NCI-H446 treated with DMSO at 0.1 percent for 48 hours (cell line): ENCODE measurements at places on chromosomes 3 and 15.
A peak's percentile ranks its signal among the peaks of the same experiment; 100 is the strongest.

GRCh38 chr3:70703305-70704102, 391.1 kb upstream of the MDFIC2 start:
- DNase-seq = no peak

GRCh38 chr3:12884186-12884680, 42.9 kb upstream of the RPL32 start:
- DNase-seq = no peak

DNA sequence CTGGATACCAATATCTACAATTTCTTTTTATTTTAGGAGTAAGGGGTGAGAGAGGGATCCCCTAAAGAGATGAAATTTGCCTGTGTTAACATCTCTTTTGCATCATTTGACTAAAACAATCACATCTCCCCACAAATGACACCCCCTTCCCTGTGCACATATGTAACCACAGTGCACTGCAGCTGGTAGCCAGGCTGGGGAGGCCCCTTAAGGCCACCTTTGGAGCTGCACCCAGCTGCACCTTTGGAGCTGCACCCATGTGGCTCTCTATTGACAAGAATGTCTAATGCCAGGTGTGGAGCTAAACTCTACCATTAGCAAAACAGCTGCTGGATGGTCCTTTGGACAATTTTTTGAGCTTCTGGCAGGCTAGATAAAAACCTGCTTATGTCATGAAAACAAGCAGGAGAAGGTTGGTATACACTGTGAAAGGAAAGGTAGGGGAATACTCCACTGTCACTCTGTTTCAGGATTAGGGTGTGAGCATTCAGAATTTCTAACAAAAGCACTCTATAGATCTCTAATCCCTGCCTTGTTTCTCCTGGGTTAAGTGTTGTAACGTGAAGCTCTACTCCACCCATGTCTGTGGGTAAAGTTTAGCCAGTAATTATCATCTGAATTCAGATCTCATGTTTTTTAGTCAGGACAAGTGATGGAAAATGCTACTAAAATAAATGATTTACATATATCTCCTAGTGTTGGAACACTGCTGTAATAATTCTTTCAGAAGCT, 52.1 kb downstream of the TFG start:
- DNase-seq = no peak

DNA sequence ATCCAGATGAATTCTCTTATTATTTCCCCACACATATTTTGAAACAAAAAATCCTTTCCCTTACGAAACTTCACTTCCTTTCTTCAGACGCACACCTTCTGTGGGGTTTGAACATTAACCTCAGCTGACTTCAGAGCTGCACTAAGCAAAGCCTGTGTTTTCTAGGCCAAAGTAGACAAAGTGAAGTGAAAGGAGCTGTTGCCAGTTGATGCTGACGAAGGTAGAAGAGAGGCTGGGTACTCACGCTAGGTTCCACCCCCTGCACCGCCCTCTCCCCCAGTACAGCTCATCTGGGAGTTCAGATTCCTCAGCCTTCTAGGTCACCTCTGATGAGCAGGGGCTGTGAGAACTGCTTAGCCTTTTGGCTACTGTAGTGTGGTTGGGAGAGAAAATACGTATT, 24.1 kb downstream of the DUT start:
- DNase-seq = no peak

DNA sequence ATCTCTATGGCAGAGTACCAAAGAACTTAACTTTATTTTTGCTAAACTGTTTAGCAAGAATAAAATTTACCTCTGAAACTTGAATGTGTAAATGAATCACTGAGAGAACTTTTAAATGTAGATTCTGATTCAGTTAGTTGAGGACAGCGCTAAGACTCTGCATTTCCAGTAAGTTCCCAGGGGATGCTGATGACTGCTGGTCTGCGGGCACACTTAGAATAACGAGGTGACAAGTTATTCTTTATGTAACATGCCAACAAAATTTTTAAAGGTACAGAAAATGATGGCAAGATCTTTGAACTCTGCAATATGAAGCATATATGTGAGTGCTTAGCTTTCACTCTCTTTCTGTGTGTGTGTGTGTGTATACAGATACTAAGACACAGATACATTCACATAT, 56.4 kb downstream of the TGFBR2 start:
- DNase-seq = no peak

- no peak for DNase-seq
Measured at GRCh38 chr3:124404621-124405020, 325.6 kb upstream of the UMPS start.

GRCh38 chr3:140186421-140186920, 251.5 kb downstream of the CLSTN2 start:
- peak; percentile 99 for DNase-seq

DNA sequence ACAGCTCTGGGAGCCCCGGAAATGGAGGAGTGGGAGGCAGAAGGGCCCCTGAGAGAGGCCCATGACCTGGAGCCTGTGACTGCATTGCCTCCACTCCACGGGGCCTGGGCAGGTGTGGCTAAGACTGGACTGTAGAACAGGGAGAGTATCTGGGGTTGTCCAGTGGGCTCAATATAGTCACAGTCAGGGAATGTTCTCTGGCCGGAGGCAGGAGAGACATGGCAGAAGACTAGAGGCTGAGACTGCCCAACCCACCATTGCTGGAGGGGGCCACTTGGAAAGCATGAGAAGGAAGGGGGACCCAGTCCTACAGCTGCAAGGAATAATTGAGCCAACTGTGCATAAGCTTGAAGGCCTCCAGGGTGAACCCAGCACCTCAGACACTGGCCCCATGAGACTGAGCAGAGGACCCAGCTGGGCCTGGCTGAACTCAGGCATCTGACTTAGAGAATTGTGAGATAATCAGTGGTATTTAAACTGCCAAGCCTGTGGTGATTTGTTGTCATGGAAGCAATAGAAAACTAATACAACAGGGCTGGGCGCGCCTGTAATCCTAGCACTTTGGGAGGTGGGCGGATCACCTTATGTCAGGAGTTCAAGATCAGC, 33.1 kb downstream of the NIPA2 start:
- DNase-seq = no peak

DNA sequence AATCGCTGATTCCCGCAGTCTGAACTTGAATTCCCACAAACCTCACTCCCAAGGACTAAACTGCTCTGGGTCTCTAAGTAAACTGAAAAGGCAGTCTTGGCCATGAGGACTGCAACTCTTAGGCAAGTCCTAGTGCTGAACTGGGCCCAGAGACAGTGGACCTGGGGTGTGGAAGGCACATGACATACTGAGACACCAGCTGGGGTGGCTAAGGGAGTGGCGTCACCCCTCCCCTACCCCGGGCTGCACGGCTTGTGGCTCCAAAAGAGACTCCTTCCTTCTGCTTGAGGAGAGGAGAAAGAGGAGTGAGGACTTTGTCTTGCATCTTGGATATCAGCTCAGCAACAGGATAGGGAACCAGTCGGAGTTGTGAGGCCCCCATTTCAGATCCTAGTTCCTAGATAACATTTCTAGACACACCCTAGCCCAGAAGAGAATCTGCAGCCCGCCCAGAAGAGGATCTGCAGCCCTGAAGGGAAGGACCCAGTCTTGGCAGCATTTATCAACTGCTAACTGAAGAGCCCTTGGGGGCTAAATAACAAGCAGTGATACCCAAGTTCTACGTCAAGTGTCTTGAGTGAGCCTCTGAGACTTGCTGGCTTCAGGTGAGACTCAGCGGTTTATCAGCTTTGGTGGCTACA, 110.7 kb upstream of the C3orf80 start:
- DNase-seq = no peak

DNA sequence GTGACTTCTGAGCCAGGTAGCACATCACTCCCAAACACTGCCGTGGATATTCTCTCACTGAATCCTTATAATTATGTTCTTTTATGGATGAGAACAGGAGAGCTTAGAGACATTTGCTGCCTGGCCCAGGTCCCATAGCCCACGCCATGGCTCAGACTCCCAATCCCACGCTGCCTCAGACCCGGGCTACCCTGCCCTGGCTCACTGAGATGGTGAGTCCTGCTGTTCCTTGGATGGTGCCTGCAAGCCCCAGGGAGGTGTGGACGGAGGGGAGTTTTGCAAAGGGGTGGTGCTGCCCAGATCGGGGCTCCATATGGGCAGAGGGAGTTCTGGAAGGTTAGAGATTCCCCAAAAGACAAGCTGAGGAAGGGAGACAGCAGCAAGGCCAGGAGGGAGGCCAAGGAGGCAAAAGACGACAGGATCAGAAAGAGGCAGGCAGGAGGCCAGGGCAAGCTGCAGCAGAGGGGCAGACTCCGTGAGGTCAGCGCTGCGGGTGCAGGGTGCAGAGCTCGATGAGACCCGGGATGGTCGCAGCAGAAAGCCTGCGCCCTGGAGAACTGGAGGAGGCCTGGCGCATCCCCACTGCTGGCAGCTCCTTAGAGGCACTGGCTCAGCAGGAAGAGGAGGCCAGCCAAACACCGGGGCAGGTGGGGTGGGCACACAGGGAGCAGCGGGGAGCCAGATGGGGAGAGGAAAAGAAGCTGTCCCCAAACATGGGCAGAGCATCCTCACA, 95.7 kb upstream of the ALDH1A3 start:
- no peak for DNase-seq

GRCh38 chr3:61617041-61617440, 55.7 kb downstream of the PTPRG start:
- DNase-seq = no peak

DNA sequence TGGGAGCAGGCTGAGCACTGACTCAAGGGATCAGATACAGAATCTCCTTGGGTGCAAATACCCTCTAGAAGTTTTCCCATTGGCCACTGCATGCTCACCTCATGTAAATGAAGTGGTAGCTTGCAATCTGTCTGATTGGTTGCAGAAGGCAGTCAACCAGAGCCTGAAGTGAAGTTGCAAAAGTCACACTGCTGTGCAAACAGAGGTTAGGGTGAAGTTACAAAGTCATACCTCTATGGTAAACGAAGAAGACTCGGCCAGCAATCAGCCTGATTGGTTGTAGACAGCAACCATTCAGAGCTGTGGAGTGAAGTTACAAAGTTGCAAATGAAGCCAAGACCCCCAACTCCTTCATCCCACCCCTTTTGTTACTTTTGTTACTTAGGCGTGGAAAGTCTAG, 27.1 kb downstream of the STARD9 start:
- DNase-seq = no peak

- DNase-seq = peak; percentile 73
Measured at GRCh38 chr3:171039674-171040073, 13.2 kb upstream of the SLC2A2 start.

DNA sequence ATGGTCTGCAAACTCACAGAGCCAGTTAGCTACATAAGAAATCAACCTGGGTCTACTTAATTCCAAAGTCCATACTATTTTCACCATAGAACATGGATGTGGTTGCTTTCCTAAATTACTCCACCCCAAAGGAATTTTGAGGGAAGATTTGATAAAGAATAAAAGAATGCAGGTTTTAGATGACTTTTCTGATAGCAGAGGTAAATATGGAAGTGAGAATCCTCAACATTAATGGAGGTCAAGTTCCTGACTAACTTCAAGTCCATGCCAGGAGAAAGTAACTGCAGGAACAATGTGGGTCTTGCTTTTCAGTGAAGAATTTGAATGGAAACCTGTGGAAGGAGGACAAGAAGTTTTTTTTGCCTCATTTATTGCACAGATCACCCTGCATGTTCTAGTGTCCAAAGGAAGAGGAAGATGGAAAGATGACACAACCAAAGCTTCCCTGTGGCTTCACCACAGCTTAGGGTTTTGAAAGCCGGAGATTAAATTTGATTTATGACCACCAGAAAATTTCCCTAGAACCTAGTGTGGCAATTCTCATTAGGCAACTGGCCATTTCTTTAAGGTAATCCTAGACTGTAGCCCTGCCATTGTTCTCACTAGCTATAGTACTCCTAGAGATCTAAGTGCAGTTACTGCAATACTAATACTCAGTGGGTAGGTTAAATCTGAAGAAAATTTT, 429.7 kb downstream of the RAP2B start:
- no peak for DNase-seq

DNA sequence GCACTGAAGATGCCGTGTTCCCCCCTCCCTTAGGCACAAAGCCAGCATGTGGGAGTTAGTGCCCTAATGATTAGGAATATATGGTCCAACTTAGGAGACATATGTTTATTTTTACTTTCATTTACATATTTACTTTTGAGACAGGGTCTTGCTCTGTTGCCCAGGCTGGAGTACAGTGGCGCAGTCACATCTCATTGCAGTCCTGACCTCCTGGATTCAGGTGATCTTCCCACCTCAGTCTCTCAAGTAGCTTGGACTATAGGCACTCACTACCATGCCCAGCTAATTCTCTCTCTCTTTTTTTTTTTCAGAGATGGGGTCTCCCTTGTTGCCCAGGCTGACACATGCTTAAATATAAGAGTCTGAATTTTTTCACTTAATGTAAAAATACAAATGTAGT, 51.6 kb upstream of the TBC1D23 start:
- no peak for DNase-seq

DNA sequence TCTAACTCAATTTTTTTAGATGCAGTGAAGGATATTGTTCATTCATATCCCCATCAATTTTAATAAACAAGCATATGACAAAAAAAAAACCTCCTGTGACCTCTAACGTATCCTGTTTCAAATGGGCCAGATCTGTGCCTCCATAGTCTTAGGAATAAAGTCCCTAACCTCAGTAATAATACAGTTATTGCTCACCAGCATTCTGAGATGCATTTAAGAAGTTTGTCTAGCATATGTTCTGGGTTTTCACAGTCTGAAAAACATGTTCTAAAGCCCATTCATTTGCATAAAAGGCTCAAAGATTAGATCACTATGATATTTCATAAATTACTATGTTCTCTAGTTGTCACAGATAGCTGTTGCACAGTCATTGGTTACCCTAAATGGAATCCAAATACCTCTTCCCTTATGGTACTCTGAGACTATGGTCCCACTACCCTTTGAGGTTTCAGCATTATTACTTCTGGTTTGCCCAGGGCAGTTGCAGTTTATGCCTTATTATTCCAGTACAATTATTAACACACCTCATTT, 190.1 kb downstream of the ZIC4 start:
- DNase-seq = no peak

DNA sequence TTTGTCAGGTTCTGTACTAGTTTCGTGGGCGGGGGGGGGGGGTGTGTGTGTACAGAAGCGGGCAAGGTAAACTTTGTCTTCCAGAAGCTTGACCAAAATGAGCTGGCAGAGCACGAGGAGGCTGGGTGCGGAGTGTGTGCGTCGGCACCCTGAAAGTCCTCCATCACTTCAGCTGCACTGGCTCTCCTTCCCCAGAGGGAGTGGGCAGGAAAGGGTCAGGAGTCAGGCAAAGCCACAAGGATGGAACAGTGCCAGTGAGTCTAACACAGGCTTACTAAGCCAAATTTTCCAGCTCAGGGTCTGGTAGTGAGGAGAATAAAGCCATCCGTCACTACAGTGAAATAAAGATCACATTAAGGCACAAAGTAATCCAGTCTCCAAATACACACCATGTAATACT, 11.9 kb upstream of the SH3GL3 start:
- DNase-seq = no peak

GRCh38 chr15:89908226-89908625, 4.5 kb downstream of the ARPIN start:
- no peak for DNase-seq

- no peak for DNase-seq
Measured at GRCh38 chr15:82871832-82872484, 62.5 kb downstream of the WHAMM start.

GRCh38 chr3:154981201-154981600, 98.9 kb upstream of the MME start:
- DNase-seq = no peak
